Fibroblast of the aortic adventitia (primary cell): ENCODE measurements at places on chromosomes 1 and 21. TPM values are rescaled to one million over a fixed set of nuclear protein-coding genes. Genes with fewer than 3 reads are reported as not detected.

DNA sequence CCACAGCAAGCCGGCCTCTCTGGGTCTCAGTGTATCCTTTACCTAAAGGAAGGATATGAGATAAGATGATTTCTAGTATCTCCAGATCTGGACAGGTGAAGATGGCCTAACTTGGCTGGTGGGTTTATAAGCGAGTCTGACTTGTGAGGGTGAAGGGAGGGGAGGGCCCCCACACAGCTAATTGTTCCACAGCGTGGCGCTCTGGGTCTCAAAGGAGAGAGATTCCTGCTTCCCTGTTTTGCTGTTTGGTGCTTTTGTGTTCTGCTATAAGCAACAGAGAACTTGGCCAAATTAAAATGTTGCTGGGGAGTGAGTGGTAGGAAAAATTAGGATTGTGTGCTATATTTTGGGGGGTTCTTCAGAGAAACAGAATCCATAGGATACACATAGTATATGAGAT, 28.9 kb upstream of the NLRP3 start:
- DNase-seq: no peak

- no peak for DNase-seq
Observed at GRCh38 chr1:220950576-220950975, 71.3 kb downstream of the HLX start.

Gene TNFRSF1B
- total RNA-seq: 7.3 and 10.7 TPM in 2 replicates

Gene CCT8
- total RNA-seq: 172 and 232 TPM in 2 replicates

Gene UBL4B
- not detected in 2 replicates for total RNA-seq

- DNase-seq: peak; percentile 47
Observed at GRCh38 chr1:53959664-53960250, 13.6 kb downstream of the LRRC42 start.

DNA sequence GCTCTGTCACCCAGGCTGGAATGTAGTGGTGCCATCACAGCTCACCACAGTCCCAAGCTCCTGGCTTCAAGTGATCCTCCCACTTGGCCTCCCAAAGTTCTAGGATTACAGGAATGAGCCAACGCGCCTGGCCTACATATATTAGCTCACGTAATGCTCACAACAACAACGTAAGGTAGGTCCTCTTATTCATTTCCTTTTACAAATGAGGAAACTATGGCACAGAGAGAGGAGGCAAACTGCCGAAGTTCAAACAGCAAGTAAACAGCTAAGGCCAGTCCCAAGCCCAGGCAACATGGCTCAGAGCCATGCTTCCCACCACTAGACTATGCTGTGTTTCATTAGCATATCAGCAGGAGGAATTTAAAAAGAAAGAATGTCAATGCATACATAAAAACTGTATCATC, 284.4 kb downstream of the VAV3 start:
- DNase-seq: no peak

- peak; percentile 49 for DNase-seq
Observed at GRCh38 chr1:32539584-32540571, 651 bp downstream of the ZBTB8A start.
